Fibroblast of pulmonary artery (primary cell): ENCODE measurements at places on chromosomes 7 and 10.

DNA sequence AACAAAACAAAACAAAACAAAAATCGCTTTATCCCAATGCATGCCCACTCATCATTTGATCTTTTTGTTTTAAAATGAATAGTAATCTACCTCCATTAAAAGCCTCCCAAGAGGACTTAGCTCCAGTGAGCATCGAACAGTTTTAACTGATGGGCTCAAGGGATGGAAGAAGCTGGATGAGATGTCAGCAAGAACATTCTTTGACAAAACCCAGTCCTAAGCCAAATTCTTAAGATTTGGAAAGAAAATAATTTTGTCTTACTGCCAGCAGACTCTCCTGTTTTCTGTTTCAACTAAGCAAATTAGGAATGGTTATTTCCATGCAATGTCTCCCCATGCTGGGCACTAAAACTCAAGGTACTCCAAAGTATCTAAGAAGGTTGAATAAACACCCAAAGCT is 127.3 kb downstream of the RNLS start:
- DNase-seq: peak; percentile 50

- DNase-seq: peak; percentile 73
Measured at GRCh38 chr10:15433850-15434537, 62.9 kb upstream of the FAM171A1 start.

DNA sequence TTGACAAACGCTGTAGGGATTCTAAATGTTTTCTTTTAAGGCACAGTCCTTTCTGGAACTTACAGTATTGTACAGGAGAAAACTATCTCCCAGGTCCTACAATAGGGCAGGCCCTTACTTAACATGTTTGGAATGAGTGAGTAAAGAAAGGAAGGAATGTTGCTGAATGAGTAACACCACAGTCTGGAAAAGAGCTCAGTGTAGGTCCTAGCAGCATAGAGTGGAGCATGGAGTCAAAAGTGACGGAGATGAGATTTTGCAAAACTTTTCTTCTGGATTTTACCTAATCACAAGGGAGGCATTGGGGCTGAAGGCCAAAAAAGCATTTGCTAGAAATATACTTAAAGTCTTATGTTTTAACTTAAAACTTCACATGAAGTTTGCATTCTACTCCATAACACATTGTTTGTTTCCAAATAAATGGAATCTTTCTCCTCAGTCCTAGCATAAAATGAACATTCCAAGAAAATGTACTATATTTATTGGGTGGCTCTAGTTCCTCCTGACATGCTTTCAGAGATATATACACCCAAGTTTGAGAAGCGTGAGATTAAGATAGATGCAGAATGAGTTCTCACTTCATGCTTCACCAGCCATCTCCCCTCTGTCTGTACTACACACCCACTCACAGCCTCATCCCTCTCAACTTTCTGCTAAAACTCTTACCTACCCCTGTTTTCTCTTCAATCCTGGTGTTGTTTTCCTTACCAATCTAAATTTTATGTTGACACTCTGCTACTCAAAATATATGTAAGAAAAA is 20.2 kb upstream of the ADD3 start:
- DNase-seq: peak; percentile 84

GRCh38 chr10:118106426-118106825 is 59.7 kb upstream of the RAB11FIP2 start:
- peak; percentile 55 for DNase-seq

DNA sequence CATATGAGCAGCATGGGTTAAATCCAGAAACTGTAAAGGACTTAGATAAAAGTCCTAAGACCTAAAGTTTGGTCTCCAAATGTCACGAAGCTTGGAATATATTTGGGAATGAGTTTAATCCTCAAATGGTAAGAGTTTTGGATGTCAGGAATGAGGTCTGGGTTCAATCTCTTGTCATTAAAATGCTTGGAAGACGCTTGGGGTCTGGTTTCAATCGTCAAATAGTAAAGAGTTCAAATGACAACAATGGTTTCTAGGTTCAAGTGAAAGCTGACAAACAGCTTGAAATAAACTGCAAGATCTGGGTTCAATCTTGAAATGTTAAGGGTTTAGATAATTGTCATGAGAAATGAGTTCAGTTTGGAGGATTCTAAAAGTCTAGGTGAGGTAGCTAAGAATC is 385.5 kb upstream of the HPS1 start:
- DNase-seq: no peak

DNA sequence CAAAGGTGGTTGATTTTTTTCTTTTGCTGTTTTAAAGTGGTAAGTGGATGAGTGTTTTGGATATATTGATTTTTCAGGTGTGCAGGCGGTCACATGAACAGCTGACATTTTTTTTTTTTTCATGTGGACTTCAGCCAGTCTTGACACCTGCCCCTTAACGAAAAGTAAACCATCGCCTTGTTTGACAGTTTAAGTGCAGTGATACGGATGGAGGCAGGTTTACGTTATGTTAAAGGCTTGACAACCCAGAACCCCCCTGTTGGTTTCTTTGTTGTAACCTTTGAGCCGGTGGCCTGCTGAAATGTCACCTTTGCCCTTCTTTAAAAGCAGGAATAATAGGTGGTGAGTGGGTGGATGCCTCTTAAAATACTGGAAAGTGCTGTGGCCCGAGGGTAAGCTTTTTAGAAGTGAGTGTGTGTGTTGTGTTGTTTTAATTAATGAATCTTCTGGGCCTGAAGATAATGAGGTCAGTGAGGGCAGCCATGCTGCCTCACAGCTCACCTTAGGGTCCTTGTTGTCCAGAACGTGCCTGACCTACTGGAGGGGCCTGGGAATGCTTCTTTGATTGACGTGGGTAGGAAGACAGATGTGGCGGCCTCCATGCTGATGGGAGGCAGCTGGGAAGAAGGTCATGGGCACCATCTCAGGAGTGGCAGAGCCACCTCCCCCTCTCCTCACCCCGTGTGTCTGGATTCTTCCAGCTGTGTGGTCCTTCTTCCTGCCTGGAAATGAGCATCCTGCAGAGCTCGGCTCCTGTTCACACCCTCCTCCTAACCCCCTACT is 69.8 kb downstream of the TCF7L2 start:
- no peak for DNase-seq

- DNase-seq: peak; percentile 75
Measured at GRCh38 chr7:21580073-21580521, 37.3 kb downstream of the DNAH11 start.
